ENCODE measurements at places on chromosomes 6 and 20. TPM values are rescaled to one million over a fixed set of nuclear protein-coding genes. Genes with fewer than 3 reads are reported as not detected.

The SSTR4 gene
- not detected for total RNA-seq

The VNN1 gene
- not detected for total RNA-seq

The IMPG1 gene
- total RNA-seq: not detected

The FERMT1 gene
- total RNA-seq: 0.13 TPM

The GSTA4 gene
- 46.8 TPM for total RNA-seq

The TGM3 gene
- 5.3 TPM for total RNA-seq

The BMP5 gene
- total RNA-seq: 1.6 TPM
